ENCODE measurements at places on chromosomes 7 and 10.

- no peak for DNase-seq
These were observed 92.0 kb downstream of the BBS9 start for GRCh38 chr7:33221390-33221789.

GRCh38 chr10:48649349-48649944, 35.2 kb upstream of the WDFY4 start:
- DNase-seq = no peak

GRCh38 chr10:130933008-130933390, 378.5 kb downstream of the TCERG1L start:
- DNase-seq = no peak

DNA sequence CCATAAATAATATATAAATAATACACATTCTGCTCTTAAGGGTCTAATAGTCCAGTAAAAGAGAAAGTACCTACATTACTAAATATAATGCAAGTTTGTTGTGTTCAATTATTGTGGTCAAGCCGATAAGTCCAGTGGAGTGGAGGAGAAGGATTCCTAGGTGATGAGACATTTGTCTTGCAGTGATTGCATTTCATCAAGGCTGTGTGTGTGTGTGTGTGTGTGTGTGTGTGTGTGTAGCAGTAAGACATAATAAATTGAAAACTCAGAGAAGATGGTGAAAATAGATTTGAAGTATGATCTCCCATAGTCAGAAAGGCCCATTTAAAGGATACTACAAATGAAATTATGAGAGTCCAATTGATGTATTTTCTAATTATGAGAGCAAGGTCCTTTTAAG, 192.5 kb upstream of the SEMA3C start:
- DNase-seq = no peak

DNA sequence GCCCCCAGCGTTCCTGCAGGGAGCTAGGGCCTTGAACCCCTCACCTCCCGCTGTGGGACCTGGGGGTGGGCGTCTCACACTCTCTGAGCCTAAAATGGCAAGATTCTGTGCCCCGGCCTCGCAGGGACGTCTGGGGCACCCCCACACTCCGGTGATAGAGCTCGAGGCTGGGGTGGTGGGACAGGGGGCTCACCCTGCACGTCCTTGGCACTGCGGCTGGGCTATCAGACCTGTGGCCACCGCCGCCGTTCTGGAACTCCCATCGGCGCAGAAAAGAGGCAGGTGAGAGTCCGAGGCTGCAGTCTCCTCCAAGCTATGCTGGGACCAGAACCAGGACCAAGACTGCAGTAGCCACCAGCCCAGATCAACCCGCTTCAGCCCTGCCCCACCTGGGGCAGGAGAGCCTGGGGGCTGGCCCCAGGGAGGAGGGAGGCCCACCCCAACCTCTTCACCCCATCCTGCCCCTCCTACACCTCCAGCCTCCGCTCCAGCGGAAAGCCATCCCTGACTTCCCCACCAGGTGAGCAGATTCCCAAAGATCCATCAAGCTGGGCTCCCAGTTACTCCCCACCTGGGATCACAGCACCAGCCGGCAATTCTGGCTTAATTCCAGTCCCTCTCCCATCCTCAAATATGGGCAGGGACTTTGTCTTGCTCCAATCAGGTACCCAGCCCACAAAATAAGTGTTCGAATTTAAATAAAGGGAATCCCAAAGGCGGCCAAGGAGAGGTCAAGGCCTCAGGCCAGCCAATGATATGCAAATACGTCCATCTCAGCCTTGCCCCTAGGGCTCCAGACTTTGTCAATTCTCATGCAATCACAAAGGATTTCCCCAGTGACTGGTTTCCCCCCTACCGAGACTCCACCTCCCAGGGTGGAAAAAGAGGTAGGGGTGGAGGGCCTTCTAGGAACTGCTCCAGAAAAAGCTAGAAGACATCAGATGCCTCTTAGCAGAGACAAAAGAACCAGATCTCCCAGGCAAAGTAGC, 16.4 kb downstream of the TNRC18 start:
- DNase-seq = no peak

- no peak for DNase-seq
These were observed 13.2 kb downstream of the ALKBH4 start for GRCh38 chr7:102451371-102452054.

- no peak for DNase-seq
These were observed 50.6 kb upstream of the DPYSL4 start for GRCh38 chr10:132136097-132136521.

DNA sequence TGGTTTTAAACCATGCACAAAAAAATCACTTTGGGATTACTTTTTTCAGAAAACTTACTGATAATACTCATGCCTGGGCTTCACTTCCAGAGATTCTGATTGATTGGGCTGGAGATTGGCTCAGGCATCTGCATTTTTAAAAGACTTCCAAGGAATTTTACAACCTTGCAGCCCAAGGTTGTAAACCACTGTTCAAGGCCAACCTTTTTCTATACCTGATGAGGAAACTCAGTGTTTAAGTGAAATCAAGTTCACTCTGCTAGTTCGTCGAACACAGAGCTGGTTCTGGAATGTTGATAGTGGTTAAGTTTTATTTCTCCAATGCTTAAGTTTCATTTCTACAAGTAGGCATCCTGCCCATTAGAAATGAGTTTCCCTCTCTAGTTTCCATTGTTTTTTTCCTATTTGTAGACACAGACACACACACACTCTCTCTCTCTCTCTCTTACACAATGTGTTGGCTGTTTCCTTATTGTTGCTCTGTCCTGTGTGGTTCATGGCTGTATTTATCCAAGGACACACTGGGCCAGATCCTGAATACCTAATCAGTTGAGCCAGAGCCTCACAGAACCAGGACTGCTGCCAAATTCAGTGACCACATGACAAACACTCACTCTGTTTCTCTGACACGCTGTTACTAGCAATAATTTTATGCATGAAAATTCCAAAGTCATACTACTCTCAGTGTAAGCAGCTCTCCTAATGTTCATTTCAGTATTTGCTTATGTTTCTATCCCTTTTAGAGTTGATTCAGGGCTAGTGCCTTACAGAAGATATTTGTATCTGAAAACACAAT, 3.7 kb upstream of the IFIT1B start:
- no peak for DNase-seq

DNA sequence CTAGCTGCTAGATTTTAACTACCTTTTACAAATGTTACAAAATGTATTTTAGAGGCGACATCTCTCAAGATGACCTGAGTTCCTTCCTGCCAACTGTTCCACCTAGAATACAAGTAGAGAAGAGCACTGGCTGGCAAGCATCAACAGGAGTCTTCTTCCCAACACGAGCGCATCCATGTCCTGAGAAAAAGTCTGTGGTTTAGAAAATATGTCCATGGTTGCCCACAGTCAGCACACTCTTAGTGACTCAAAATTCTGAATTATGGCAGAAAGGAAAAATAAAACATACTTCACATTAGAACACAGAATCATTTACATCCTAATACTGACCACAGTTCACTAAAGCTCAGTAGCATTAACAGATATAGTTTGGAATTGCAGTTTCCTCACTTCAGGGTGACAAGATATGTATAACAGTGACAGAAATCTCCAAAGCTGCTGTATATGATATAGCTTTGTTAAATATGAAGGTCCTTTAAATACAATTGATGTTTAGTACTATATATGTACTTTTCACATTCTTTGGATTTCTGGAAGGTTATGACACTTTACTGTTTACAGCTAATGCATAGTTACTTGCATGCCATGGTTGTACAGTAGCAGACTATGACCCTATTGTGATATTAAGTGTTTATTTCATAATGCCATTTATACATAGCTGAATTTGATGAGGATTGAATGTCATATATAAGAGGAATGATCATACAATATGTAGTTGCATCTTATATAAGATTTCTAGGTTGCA, 327.1 kb downstream of the GFRA1 start:
- DNase-seq = no peak

DNA sequence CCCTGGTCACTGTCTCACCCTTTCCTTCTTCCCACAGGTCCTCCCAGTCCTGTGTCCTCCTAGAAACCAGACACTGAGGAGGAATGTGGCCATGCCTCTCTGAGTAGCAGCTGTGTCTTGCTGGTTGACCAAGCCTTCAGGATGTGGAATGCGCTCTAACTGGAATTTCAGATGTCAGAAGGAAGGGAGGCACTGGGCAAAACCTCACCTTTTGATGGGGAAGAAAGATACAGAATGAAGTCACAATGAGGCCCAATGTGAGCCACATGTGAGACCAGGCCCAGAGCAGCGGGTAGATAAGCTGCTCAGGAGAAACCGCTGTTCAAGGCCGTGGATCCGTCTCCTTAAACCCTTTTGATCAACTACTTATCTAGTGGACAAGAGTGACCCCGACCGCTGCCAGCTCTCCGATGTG, 54.8 kb upstream of the ECHDC3 start:
- no peak for DNase-seq

Measured in CD14-positive monocyte (primary cell).